ENCODE measurements at places on chromosomes 4 and X.

DNA sequence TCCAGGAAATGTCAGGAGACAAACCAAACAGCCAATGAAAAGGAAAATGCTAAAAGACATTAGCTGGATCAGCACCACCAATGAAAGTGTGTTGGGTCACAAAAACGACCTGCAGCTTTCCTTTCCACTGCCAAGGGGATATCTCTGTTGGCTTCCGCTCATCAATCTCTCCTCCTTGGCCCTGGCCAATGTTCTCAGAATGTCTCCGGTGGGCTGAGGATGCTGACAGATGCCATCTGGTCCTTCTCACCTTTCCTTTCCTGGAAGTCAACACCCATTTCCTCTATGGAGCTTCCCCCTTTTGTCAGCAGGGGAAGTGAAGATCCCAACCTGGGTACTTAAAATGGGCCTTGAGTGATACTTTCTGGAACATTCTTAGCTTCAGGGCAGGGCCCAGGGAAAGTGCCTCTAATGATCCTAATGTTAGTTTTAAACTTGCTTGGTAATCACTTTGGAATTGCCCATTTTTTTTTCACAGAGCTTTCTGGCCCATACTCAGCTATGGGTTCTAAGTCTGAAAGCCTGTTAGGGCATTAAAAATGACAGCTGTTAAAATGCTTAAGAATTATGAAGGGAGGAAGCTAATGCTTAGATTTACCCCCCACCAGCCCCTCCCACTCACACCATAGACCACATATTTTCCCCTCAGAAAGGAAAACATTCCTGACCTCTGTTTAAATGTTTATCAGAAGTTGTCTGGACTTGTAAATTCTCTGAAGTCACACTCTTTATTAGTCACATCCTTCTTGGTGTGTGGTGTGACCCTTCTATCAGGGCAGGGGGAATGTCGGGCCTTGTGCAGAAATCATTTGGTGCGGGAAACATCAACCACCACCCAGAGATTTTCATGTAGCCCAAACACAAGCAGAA lies 29.2 kb downstream of the IGFBP7 start:
- no peak for DNase-seq

DNA sequence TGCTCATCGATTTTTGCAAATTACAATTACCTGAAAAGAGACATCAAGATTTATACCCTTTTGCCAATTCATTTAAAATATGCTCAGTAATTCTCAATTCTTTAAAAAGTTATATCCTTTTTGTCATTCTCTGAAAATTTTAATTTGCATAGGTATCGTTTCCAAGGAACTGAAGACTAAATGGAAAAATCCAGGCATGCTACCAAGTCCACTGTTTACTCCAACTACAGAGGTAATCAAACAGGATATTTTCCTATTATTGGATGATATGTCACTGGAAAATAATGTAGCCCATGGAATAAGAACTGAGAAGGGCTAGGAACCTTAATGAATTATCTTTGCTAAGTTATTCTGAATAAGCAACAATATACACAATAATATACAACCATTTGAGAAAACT lies 132.7 kb downstream of the THOC2 start:
- no peak for DNase-seq

- DNase-seq = no peak
Measured at GRCh38 chr4:140947506-140947905, 185.8 kb downstream of the RNF150 start.

GRCh38 chr4:122531514-122531913 lies 75.0 kb upstream of the IL2 start:
- DNase-seq = no peak

GRCh38 chrX:134752981-134753717 lies 94.9 kb upstream of the PLAC1 start:
- DNase-seq = no peak

DNA sequence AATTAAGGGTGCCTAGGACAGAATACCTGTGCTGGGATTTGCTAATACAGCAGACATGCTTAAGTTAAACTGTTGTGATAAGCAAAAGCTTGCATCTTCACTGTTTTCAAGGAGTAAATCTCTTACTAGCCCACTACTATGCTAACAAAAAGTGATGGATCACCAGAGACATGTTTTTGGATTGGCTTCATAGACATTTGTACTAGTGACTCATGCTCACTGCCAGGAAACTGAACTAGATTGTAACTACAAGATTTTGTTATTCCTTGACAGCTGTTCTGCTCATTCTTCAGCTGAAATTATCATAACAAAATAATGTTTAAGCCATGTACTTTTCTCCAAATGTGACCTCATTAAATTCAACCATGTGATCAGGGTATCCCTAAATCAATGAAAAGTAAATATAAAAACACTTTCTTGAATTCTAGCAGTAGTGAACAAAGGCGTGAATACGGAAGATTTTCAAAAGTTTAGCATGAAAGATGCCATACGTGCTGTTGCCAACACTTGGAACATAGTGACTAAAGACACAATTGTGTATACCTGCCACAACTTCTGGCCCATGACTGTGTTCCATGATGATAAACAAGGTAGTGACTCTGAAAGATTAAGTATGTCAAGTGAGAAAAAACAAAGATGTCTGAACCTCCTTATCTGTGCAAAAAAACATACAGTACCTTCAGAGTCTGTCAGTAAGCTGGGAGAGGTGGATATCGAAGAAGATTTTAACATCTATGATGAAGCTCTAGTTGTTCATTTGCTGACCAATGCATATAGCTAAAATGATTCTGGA lies 154.0 kb downstream of the BTC start:
- DNase-seq = no peak
